Activated CD8-positive, alpha-beta memory T cell treated with anti-CD3 and anti-CD28 coated beads for 4 hours (primary cell): ENCODE measurements at places on chromosomes 4 and X.

DNA sequence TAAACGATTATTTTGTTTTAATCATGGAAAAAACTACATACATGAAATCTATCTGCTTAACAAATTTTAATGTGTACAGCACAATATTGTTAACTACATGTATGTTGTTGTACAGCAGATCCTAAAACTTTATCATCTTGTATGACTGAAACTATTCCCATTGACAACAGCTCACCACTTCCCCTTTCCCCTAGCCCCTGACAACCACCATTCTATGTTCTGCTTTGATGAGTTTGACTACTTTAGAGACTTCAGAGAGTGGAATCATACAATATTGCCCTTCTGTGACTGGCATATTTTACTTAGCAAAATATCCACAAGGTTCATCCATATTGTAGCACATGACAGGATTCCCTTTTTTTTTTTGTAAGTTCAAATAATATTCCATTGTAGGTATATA is 185.9 kb downstream of the CFAP299 start:
- DNase-seq, result no peak

- DNase-seq, result no peak
Observed at GRCh38 chr4:26032142-26032541, 118.1 kb downstream of the SMIM20 start.

- no peak for DNase-seq
Observed at GRCh38 chrX:149398027-149398426, 107.1 kb downstream of the IDS start.

- DNase-seq, result no peak
Observed at GRCh38 chr4:17941731-17942130, 79.8 kb downstream of the LCORL start.

DNA sequence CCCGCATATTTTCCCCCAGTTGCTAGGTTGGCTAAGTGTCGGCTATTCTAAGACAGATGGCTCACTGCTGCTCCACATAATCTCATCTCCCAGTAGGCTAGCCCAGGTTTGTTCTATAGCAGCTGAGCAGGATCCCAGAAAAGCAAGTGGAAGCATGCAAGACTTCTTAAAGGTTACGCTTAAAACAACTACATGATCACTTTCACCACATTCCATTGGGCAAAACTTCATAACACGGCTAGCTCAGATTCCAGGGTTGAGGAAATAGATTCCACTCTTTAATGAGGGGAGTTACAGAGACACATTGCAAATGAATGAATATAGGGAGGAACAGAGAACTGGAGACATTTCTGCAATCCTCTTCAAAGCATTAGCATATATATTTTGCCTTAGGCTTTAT is 12.9 kb upstream of the RAB33B start:
- no peak for DNase-seq

DNA sequence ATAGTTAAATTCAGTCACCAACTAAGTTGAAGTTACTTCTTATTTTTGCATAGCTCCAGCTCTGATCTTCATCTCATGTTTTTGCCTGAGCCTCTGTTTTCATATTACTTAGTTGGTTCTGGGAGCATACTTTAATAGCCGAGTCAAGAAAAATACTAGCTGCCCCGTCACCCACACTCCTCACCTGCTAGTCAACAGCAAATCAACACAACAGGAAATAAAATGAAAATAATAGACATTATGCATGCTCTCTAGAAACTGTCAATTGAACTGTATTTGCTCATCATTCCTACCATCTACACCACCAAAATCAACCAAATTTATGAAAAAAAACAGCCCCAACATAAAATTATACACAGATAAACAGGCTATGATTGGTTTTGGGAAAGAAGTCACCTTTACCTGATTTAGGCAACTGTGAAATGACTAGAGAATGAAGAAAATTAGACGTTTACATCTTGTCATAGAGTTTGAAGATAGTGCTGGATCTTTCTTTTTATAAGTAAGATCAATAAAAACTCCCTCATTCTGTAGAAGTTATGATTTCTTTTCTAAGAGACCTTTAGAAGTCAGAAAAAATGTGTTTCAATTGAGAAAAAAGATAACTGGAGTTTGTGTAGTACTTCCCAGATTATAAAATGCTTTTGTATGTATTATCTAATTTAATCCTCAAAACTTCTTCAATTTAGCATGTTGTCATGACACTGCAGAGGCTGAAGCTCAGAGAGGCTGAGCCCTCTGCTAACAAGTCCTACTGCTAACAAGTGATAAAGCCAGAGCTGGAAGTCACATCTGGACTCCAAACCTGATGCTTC is 7.0 kb downstream of the ALB start:
- no peak for DNase-seq
